NCI-H446 (cell line): ENCODE measurements at places on chromosomes 6 and 20.

- no peak for DNase-seq
Measured at GRCh38 chr6:125745281-125746018, 4.0 kb upstream of the HEY2 start.

DNA sequence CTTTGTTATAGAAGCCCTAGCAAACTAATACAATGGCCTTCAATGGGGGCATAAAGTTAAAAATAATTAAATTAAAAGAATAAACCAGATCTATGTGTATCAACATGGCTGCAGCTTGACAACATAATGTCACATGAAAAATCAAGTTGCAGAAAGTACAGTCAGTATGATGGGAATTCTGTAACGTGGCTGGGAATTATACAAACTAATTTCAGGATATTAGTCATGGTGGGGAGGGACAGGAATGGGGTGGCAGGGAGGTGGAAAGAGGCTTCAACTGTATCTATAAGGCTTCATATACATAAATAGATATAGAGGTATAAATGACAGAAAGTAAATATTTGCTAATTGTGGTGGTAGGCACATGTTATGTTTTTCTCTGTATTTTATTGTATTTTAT is 107.1 kb downstream of the UNC5CL start:
- no peak for DNase-seq

DNA sequence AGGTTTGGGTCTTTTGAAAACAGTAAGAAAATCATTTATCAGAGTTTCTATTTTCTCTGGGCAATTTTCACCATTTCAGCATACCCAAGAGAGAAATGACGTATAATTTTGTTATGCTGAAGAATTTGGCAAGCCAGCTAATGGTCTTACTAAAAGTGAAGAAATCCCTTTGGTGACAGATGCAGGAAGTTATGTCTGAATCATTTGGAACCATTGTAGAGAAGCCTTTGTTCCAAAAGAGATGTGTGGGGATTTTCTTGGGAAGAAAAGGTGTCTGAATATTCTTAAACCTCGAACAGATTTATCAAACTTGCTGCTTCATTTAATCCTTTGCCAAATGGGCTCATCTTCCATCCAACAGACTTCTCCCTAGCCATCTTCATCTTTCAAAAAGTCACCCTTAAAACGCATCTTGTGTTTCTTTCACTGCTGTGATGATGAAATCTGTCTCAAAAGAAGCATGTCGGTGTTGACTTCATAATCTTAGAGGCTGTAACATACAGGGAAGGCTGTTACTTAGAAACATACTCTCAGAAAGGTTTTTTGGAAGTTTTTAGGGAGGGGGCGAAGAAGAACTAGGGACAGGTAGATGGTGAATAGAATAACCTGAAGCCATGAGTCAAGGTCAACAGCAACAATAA is 39.5 kb downstream of the CITED2 start:
- DNase-seq: no peak

DNA sequence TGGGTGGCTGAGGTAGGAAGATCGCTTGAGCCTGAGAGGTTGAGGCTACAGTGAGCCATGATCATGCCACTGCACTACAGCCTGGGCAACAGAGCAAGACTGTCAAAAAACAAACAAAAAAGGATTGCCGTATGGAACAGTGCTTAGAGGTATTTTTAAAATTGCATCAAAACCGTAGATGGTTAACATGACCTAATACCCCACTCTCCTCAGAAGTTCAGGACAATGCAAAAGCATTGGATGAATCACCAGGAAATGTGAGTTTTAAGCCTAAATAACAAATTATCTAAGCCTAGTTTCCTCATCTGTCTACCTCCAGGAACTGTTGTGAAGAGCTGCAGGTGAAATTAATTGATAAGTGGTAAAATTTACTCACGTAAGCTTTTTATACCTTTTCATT is 123.8 kb upstream of the ID4 start:
- no peak for DNase-seq

GRCh38 chr6:163181666-163182180 is 232.8 kb upstream of the QKI start:
- DNase-seq: no peak

DNA sequence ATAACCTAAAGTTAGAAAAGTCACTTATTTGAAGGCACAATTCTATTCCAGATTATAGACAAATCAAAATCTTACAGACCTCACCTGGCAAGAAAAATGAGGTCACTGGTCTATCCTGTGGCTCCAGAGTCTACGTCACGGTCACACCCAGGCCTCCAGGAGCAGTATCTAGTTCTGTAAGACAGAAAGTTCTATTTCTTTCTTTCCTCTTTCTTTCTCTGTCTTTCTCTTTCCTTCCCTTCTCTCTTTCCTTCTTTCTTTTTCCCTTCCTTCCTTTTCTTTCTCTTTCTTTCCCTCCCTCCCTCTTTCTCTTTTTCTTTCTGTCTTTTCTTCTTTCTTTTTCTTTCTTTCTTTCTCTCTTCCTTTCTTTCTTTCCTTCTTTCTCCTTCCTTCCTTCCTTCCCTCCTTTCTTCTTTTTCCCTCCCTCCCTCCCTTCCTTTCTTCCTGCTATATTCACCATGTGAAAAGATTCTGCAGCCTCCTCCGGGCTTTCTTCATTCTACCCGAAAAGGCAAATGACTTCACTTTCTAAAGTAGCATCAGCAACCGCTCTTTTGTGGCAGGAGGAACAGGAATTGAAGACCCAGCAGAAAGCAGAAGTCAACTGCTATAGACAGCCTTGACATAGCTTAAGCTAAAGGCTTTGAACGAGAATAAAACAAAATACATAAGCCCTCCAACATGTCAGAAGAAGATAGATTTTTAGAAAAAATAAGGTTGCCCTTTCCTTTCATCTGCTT is 83.9 kb upstream of the SIRPG start:
- DNase-seq: no peak

- DNase-seq: peak; percentile 88
Measured at GRCh38 chr6:17418281-17419188, 25.1 kb downstream of the CAP2 start.

DNA sequence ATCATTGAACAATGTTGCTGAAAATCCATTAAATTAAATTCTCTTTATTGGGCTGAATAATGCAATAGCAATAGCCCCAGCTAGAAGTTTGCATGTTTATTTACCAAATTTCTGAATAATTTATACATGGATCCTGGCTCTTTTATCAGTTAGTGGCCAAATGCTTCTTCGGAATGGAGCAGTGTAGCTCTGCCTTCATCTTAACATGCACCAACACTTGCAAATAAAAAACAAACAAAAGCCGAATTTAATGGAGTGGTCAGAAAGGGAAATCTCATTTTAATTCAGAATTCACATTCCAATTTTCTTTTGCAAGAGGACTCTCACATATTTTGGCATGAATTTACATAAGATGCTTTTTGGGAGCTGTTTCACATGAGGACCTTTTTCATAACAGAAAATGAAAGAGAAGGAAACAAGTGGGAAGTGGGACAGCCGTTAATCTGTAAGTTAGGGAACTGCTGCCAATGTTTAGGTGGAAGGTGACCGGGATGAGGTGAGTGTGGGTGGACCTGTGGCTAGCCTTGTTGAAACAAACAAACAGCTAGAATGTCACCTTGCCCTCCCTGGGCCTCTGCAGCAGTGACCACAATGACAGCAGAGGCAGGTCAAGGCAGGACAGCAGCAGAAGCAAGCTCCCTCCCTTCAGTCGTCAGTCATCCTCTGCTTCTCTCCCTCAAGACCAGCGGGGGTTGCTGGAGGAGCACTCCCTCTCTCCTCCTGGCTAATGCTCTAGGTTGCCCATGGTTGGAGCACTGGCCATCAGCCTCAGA is 73.2 kb downstream of the INSM1 start:
- peak; percentile 13 for DNase-seq

DNA sequence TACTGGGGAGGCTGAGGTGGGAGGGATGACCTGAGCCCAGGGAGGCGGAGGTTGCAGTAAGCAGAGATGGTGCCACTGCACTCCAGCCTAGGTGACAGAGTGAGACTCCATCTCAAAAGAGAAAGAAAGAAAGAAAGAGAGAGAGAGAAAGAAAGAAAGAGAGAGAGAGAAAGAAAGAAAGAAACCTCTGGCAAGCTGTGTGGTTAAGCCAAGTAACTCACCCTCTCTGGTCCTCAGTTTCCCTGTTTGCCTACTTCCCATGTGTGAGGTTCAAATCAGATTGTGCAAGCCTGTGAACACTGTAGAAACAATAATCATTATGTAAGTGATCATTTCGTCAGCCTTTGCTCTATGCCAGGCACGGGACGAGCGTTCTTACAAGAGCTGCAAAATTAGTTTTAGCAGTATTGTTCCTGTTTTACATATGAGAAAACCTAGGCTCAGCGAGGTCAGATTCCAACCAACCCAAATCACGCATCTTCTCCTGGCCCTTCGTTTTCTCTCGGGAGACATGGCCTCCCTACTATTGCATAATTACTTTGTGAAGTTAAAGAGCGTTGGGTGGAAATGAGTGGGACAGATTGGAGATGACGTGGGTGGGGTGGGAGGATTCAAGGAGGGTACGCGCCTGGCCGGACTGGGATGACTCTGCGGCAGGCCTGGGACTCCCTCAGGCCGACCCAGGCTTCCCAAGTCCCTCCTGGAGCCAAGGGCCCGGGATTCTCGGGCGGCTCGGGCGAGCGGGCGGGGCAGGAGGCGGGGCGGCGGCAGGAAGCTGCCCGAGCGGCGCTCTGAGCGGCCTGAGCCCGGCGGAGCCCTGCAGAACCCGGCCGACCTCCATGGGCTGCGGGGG is at the start of gene SNX21:
TSS of gene SNX21 (plus strand) at position 770 of the 853 bp plus-strand sequence. CDS start 121 bp downstream, outside the sequence.
- DNase-seq: peak; percentile 85

GRCh38 chr6:144364208-144364720 is 79.1 kb downstream of the UTRN start:
- DNase-seq: no peak

DNA sequence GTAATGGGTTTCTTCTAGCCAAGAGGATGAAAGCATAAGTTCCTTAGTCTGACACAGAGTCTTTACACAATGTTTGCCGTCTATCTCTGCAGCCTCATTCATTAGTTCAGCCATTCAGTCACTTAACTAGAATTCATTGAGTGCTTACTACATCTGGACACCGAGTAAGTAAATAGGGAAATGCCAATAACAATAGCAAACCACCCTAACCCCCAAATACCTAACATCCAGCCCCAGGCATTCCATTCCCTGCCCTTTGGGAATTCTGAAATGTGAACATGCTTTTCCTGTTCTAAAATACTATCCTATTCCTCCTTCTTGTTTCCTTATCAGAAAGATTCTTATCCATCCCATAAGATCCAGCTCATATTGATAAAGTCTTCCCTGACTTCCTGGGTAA is 277.6 kb upstream of the RNF217 start:
- no peak for DNase-seq

DNA sequence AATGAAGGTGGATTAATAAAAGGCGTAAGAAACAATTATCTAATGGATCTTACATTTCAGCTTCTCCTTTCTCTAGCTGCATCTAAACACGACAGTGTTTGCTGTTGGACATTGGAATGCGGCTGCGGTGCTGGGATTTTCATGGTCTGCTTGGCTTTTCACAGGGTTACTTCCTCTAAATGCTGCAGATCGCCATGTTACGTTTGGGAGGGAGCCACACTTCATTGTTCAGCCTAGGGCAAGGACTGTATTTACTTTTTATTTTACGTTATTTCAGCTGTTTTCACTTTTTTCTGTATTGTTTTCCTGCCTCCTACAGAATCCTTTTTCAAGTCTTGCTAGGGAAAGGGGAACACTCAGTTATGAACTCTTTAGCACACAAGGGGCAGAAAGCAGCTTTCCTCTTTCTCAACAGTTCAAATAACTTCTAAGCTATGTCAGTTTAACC is 97.9 kb upstream of the MTHFD1L start:
- DNase-seq: no peak

- no peak for DNase-seq
Measured at GRCh38 chr6:110756817-110757216, 58.5 kb downstream of the CDK19 start.

DNA sequence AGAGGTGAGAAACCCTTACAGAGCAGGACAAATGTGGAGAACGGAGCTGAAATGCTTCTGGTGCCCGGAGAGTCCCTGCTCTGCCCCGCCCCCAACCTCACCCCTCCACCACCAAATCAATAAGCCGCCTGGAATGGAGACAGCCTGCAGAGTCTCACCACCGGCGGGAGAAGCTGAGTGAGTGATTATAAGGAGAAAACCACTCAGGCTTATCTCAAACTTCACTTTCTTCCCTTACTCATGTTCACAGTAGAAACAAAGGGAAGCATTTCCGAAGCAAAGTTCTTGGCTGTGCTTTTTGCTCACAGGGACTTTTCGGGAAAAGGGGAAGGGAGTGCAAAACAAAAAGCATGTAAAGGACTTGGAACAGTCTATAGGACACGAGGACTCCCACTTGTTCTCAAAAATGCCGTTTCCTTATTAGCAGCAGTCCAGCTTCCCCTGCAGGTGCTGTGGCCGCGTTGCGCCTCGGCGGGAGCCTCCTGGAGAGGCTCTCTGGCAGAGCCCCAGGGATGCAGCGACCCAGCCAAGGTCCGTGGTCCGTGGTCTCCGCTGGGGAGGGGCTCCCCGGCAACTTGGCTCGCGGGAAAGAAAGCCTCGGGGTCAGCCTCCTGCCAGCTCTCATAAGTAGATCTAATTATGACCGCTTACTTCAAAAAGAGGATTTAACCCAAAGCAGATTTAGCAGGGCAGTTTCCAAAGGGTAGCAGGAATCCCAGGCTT is 64.8 kb upstream of the TMEM30A start:
- DNase-seq: no peak

- DNase-seq: no peak
Measured at GRCh38 chr6:85404564-85405174, 45.2 kb upstream of the NT5E start.

DNA sequence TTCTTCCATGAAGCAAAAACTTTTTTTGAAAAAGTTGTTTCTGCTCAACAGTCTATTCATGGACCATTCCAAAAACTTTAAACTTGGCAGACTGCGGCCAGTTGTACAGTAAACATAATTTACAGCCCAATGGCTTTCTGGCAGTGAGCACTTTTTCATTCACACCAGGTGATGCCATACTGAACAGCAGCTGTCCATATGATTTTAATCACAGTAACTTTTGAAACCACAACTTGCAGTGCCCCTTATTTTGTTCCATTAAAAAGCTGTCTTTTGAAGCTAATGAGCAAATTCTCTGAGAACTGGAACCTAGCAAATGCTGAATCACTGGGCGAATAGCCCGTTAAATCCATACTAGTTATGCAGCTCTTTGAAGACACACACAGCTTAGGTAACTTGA is 576.6 kb downstream of the PTPRT start:
- DNase-seq: peak; percentile 16

- DNase-seq: no peak
Measured at GRCh38 chr6:106128981-106129781, 43.0 kb downstream of the PRDM1 start.

DNA sequence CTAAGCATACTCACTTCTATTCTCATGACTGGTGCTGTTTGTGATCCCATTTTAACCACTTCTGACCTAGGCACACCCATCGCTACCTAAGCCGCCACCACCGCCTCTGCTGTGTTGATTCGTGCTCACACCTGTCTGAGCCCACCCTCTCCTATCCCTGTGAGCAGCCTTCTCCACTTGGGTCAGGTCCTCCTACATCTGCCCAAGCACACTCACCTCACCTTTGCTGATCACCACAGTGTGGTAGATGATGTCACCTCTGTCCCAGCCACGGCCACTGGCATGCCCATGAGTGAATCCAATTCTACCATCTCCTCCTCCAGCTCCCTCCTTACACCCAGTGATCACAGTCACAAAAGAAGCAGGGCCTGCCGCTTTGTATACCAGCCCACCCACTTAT is 20.8 kb downstream of the MUC22 start:
- DNase-seq: no peak
